ENCODE measurements at places on chromosomes 6 and 20. TPM values are rescaled to one million over a fixed set of nuclear protein-coding genes. Genes with fewer than 3 reads are reported as not detected.
A peak's percentile ranks its signal among the peaks of the same experiment; 100 is the strongest.

DNA sequence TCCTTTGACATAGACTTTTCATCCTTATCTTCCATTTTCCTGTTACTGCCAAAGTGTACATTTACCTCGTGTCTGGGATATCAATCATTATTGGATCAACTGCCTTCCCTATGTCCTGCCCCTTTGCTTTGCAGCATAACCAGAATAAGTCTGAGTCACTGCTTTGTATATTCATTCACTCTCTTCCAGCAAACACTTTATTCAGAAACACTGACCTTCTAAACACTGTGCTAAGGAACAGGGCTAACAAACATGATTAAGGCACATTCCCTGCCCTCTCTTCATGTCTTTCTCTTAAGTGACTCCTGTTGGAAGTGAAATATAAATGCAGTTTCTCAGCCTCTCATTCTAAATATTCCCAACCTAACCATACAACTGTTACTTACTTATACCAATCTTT lies 66.9 kb downstream of the COL19A1 start:
- H3K4me1 ChIP-seq: peaks cover 9% of the 10 kb centered on the region
- peaks cover 6% of the 10 kb centered on the region for H3K36me3 ChIP-seq
- H3K27ac ChIP-seq: peak overlapping the region; percentile 50
- H3K27me3 ChIP-seq: no peaks in the 10 kb centered on the region
- no peak for DNase-seq
- H3K4me3 ChIP-seq: no peak overlapping the region

The RFX6 gene
- not detected for total RNA-seq

- no peak for DNase-seq
- H3K27ac ChIP-seq: no peak overlapping the region
- H3K27me3 ChIP-seq: no peaks in the 10 kb centered on the region
- H3K4me1 ChIP-seq: no peaks in the 10 kb centered on the region
Observed at GRCh38 chr6:133551436-133551835, 310.3 kb downstream of the EYA4 start.

The LAMA5 gene
- 89.7 TPM for total RNA-seq

DNA sequence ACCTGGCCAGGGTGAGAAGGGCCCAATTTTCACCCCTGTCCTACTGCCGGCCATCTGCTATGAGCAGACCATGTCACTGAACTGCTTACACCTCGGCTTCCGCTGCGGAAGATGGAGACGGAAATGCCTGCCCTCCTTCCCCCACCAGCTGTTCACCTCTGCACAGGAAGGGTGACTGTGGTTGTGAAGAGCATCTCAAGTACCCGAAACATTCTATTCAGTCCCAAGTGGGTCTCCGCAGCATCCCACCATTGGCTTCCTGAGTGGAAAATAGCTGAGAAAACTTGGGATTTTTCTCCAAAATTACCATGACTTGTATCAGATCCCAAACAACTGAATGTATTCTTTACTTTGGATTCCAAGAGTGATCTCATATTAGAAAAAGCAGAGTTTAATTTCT lies 16.1 kb downstream of the DOK5 start:
- H3K4me1 ChIP-seq: no peaks in the 10 kb centered on the region
- no peak overlapping the region for H3K4me3 ChIP-seq
- no peak for DNase-seq
- no peaks in the 10 kb centered on the region for H3K36me3 ChIP-seq
- no peaks in the 10 kb centered on the region for H3K27me3 ChIP-seq

- DNase-seq: no peak
- no peak overlapping the region for H3K4me3 ChIP-seq
- no peak overlapping the region for H3K27ac ChIP-seq
- H3K27me3 ChIP-seq: no peaks in the 10 kb centered on the region
Observed at GRCh38 chr6:153668758-153669157, 370.3 kb upstream of the OPRM1 start.

The LY6G6C gene
- total RNA-seq: not detected

DNA sequence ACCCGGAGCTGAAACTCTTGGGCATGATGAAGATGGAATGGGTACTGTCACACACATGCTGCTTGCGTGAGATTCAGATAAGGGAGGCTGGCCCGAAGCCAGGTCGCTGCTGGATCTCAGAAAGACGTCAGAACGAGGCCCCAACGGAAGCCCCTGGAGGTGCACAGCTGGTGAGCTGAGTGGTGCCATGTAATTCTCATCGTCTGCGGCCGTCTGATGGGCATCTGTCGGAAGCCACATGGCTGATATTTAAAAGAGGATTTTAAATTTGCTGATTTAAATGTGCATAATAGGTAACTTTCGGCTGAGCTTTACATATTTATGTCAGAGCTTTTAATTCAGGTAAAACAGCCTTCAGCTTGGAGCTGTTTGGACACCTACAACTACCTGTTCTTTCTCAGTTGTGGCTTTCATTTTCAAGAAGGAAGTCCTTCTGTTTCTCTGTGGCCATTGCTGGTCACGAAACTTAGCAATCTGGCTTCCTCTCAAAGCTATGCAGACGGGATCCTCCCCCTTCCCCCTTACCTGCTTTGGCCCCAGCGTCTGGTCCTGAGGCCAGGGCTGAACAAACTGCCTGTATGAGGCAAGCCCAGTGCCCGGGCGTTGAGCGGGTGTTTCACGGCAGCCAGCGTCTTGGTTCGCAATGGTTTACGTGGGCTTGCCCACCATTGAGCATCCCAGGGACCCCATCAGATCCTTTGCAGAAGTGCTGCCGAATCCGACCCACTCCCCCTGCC lies 9.2 kb downstream of the SLCO4A1 start:
- peak overlapping the region; percentile 85 for H3K27ac ChIP-seq
- peak overlapping the region; percentile 57 for H3K4me3 ChIP-seq
- no peaks in the 10 kb centered on the region for H3K27me3 ChIP-seq
- no peaks in the 10 kb centered on the region for H3K36me3 ChIP-seq

DNA sequence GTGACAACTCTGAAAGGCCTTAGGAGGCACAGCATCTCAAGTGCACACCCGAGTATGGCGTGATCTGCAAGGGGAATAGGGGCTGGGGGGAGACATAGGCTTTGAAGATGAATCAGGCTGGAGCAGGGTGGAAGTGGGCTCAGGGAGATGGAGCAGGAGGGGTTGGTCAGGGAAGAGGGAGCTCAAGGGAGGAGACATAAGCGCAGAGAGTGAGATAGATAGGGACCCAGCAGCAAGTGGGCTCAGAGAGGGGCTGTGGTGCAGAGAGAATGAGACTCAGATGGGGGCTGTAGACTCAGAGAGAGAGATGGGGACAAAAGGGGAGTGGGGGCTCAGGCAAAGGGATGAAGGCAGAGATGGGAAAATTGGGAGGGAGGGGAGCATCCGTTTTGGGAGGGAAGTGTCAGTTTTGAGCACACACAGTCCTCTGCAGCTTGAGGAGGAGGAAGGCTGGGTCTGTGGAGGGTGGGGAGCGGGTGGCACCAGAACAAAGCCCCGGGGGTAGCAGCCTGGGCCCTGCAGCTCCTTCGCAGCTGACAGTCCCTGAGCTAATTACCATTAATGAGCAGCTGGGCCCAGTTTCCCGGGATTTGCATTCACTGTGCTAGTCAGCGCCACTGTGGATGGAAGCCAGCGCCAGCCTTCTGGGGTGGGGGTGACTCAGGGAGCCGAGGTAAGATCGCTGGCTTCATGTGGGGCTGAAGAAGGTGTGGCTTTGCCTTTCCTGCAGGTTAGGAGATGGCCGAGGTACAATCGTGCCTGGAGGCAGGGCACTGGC lies 18.7 kb downstream of the SRXN1 start:
- H3K36me3 ChIP-seq: no peaks in the 10 kb centered on the region
- no peaks in the 10 kb centered on the region for H3K27me3 ChIP-seq
- H3K4me1 ChIP-seq: no peaks in the 10 kb centered on the region
- no peak overlapping the region for H3K4me3 ChIP-seq
- no peak overlapping the region for H3K27ac ChIP-seq

The TPD52L2 gene
- total RNA-seq: 41.3 TPM

DNA sequence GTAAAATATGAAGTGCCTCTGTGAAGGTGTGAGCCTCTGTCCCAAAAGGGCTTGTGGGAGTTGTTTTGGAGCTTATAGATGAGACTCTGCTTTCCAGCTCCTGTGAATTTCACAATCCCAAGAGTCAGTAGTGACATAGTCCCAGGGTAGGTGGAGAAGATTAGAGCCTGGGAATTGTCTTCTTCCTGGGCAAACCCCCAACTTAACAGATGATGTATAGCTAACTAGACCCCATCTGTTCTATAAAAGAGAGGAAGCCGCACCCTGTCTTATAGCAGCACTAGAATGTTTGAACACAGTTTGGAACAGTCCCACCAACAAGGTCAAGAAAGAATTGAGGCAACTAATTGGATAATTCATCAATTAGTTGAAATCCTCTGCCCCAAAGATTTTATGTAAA lies 294.7 kb downstream of the ZNF217 start:
- no peak overlapping the region for H3K4me3 ChIP-seq
- no peak overlapping the region for H3K27ac ChIP-seq
- no peaks in the 10 kb centered on the region for H3K36me3 ChIP-seq

GRCh38 chr6:133951881-133952814 lies 876 bp upstream of the TBPL1 start:
- H3K36me3 ChIP-seq: no peaks in the 10 kb centered on the region
- H3K4me3 ChIP-seq: peak overlapping the region; percentile 98
- H3K27me3 ChIP-seq: no peaks in the 10 kb centered on the region
- DNase-seq: peak; percentile 87
- peak overlapping the region; percentile 89 for H3K27ac ChIP-seq

The CPNE5 gene
- 49.8 TPM for total RNA-seq

- H3K36me3 ChIP-seq: no peaks in the 10 kb centered on the region
- no peak overlapping the region for H3K4me3 ChIP-seq
- no peaks in the 10 kb centered on the region for H3K27me3 ChIP-seq
- no peak for DNase-seq
Observed at GRCh38 chr6:134678436-134678889, 271.4 kb downstream of the ALDH8A1 start.

The BCAS1 gene
- 1.0 TPM for total RNA-seq

DNA sequence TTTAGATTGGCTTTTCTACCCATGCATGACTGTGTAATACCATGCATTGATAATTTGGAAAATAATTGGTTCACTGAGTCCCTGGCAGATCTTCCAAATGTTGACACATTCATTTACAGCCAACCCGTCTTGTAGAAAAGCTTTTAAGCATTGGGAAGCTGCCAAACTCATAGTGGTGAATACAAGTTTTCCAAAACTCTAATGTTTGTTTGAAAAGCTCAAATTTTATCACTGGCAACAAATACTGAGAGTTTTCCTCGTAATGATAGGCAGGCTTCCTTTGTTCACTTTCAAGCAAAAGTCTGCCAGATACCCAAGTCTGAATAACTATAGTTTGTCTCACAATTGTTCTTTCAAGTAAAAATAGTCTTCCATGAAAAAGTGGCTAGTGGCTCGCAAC lies 143.0 kb downstream of the FIG4 start:
- H3K4me1 ChIP-seq: no peaks in the 10 kb centered on the region
- H3K36me3 ChIP-seq: peaks cover 8% of the 10 kb centered on the region
- H3K27me3 ChIP-seq: no peaks in the 10 kb centered on the region
- no peak overlapping the region for H3K27ac ChIP-seq
- H3K4me3 ChIP-seq: no peak overlapping the region

- no peak overlapping the region for H3K4me3 ChIP-seq
- no peak for DNase-seq
- H3K27me3 ChIP-seq: no peaks in the 10 kb centered on the region
- H3K27ac ChIP-seq: no peak overlapping the region
Observed at GRCh38 chr6:15506066-15506465, 156.8 kb downstream of the DTNBP1 start.

- H3K36me3 ChIP-seq: no peaks in the 10 kb centered on the region
- no peak overlapping the region for H3K27ac ChIP-seq
- H3K4me1 ChIP-seq: no peaks in the 10 kb centered on the region
- H3K27me3 ChIP-seq: no peaks in the 10 kb centered on the region
Observed at GRCh38 chr20:7231303-7231702, 463.8 kb downstream of the BMP2 start.

The RGS17 gene
- not detected for total RNA-seq

The EMILIN3 gene
- not detected for total RNA-seq

- H3K4me1 ChIP-seq: peaks cover 4% of the 10 kb centered on the region
- no peak overlapping the region for H3K27ac ChIP-seq
- no peaks in the 10 kb centered on the region for H3K36me3 ChIP-seq
- no peak overlapping the region for H3K4me3 ChIP-seq
- no peaks in the 10 kb centered on the region for H3K27me3 ChIP-seq
Observed at GRCh38 chr6:109332748-109333147, 49.5 kb downstream of the CD164 start.

DNA sequence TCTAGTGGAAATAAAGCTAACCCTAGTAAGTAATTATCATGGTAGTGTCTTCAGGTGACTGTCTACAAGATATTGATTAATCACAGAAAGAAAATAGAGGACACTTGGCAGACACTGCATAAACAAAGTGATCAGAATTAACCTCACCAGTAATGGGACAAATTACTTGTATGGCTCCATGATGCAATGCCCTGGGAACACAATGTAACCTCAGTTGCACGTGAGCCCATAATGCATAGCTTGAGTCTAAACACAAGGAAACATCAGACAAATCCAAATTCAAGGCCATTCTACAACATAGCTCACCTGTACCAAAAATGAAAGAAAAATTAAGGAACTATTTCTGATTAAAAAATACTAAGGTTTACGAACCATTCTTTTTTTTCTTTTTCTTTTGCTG lies 92.4 kb upstream of the SSTR4 start:
- no peaks in the 10 kb centered on the region for H3K36me3 ChIP-seq
- no peak for DNase-seq
- no peaks in the 10 kb centered on the region for H3K27me3 ChIP-seq
- no peaks in the 10 kb centered on the region for H3K4me1 ChIP-seq

- H3K4me3 ChIP-seq: no peak overlapping the region
- H3K4me1 ChIP-seq: no peaks in the 10 kb centered on the region
- no peaks in the 10 kb centered on the region for H3K36me3 ChIP-seq
Observed at GRCh38 chr6:35955970-35956369, 35.1 kb upstream of the SRPK1 start.

DNA sequence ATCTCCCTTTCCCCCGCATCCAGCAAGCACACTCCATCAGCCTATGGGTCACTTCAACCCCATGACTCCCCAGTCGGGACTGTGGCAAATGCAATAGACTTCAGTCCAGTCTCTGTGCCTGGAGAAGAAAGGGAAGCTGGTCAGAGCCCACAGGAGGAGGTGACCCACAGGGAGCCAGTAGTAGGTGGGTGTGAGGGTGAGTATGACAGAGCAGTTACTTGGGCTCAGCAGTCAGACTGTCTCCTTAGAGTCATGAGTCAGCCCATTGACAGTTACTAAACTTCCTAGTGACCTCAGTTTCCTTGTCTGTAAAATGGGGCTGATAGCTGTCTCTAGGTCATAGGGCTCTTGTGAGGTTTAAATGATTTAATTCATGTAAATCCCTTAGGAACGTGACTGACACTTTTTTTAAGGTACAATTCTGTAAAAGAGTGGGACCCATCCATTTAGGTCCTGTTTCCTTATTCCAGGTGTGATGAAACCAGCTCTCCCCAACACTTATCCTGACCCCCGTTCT lies 33.9 kb upstream of the HLA-C start:
- peaks cover 16% of the 10 kb centered on the region for H3K4me1 ChIP-seq
- no peaks in the 10 kb centered on the region for H3K36me3 ChIP-seq
- H3K4me3 ChIP-seq: no peak overlapping the region

GRCh38 chr6:119240257-119241110 lies 109.1 kb downstream of the MAN1A1 start:
- H3K4me1 ChIP-seq: no peaks in the 10 kb centered on the region
- H3K27me3 ChIP-seq: no peaks in the 10 kb centered on the region
- no peak for DNase-seq
- H3K36me3 ChIP-seq: peaks cover 2% of the 10 kb centered on the region
- H3K27ac ChIP-seq: no peak overlapping the region
